ENCODE measurements at places on chromosomes 12 and 14.
A peak's percentile ranks its signal among the peaks of the same experiment; 100 is the strongest.

DNA sequence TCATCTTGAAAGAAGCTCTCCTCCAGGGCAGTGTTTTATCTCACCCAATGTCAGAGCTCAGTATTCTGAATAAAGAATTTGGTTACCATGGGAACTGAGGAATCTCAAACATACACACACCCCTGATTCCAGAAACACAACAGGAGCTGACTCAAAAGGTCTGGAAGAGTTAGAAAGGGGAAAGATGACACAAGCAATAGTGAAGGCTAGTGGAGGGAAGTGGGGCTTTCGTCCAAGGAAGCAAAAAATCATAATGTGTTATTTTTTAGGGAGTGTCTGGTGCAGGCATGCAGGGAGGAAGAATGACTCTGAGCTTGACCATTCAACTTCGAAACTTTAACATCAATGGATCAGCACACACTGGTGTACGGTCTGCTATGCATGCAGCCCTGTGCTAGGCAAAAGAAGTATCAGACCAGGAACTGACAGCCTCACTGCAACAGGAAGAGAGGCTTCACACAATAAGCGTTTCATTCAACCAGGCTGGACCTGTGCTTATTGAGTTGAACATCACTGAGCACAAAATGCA is 20.3 kb downstream of the HEBP1 start:
- DNase-seq: peak; percentile 99

DNA sequence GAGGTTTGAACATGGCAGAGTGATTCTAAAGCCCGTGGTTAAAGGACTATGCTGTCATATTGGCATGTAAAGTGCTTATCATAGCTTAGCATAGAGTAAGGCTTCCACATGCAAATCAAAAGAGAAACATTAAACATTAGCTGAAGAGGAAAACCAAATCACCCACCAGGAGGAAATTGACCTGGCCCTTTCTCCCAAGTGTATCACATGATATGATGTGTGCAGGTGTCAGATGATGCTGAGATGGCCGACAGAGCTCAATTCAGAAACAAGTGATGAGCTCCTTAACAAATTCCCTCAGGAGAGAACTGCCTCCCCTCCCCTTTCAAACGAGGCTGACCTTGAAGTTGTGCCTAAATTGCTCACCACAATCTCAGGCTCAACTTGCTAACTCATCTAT is 217.1 kb upstream of the BTG1 start:
- DNase-seq: no peak

GRCh38 chr12:48125985-48126384 is 6.8 kb downstream of the PFKM start:
- DNase-seq: no peak

DNA sequence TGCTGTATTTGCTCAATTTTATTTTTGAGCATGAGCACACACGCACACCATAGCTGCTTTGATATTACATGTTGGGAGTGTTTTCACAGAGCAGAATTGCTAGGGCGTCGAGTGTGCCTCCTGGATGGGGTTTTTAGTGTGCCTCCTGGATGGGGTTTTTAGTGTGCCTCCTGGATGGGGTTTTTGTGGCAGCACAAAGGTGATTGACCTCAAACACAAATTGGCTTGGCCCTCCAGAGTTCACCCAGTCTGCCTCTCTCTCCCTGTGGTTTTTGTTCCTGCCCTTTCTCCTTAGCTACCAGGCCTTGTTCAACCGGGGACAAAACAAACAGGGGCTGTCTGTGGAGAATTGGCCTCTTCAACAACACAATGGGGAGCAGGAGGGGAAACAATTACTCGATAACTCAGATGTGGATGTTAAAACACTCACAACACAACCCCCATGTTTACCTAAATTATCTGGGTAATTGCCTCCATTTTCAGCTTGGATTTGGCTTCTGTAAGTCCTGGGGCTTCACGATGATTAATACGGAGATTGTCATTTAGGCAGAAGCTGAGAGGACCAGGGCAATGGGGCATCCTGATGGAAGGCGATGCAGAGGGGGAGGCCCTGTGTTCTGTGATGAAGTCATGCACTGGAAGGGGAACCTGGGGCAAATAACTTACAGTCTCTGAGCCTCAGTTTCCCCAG is 26.9 kb downstream of the TBX3 start:
- no peak for DNase-seq

- no peak for DNase-seq
Observed at GRCh38 chr14:32087173-32087861, 10.2 kb downstream of the ARHGAP5 start.

Data from stromal cell of bone marrow (primary cell).